ENCODE measurements at places on chromosomes 1 and 21.

DNA sequence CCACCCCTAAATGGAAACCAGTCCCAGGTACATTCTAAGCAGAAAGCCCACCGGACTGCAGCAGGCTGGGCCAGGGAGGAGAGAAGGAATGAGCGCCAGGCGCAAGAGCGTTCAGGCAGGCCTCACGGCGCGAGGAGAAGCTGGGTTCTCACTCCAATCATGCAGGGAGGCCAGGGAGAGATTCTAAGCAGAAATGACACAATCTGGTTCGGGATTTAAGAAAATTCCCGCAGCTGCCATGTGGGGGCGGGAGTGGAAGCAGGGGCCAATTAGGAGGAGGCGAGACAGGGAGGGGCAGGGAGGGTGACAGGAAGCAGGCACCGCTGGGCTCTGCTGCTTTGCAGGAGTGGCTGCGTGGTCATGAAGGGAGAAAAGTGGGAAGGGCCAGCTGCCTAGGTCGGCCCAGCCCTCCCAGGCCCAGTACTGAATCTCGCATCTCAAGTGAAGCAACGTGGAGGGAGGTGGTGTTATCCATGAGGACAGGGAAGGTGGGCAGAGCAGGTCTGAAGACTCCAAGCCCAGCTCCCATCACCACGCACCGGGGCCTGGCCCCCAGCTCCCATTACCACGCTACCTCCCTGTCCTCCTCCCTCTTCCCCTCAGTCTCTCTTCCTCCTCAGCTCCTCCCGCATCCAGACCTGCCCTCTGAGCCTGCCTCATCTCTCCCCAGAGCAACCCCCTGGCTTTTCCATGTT, 11.8 kb downstream of the NPHP4 start:
- peak; percentile 63 for DNase-seq

DNA sequence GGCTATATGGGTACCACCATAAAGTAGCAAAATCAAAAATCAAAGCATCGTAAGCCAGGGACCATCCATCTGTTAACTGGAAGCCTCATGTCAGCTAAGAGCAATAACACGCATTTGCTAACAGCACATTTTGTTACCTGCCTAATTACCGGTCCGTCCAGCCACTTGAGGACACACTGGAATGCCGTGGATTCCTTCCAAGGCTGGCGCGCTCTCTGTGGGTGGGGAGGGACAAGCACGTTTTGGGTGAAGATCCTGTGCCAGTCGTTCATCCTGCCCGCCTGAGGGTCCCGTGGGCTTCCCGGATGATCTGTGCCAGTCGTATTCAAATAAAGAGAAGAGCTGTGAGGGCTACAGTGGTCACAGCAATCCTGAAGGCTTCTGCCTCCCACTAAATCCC, 6.2 kb downstream of the NPHP4 start:
- peak; percentile 42 for DNase-seq

GRCh38 chr21:19343711-19344110, 940.1 kb upstream of the TMPRSS15 start:
- DNase-seq = no peak

- no peak for DNase-seq
These were observed 13.3 kb upstream of the TNFSF18 start for GRCh38 chr1:173064011-173064410.

DNA sequence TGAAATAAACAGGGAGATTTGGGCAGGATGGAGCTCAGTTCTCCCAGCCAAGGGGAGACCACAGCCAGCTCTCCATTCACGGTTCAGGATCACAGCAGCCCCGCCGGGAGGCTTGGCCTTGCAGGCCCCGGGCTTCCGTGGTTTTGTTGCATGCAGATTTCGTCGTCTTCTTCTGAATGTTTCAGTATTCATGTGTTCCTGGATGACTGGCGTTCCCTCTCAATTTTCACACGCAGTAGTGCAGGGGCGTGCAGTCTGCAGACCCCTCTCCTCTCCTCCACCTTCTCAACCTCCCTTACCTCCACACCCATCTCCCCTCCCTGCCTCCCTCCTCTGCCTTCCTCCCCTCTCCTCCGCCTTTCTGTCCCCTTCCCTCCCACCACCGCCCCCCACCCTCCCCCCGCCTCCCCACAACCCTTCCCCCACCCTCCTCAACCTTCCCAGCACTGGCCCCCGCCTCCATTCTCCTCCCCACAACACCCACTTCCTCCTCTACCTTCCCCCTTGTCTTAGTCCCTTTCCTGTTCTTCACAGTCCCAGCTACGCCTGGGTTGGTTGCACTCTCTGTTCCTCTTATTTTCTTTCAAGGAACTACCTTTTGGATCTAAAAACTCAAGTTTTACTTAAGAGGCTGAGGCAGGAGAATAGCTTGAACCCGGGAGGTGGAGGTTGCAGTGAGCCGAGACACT, 8.4 kb upstream of the SLC19A1 start:
- DNase-seq = no peak

- DNase-seq = no peak
These were observed 17.0 kb downstream of the ATP5PO start for GRCh38 chr21:33898586-33898985.

GRCh38 chr1:47738560-47739182, 258.5 kb downstream of the TRABD2B start:
- DNase-seq = no peak

DNA sequence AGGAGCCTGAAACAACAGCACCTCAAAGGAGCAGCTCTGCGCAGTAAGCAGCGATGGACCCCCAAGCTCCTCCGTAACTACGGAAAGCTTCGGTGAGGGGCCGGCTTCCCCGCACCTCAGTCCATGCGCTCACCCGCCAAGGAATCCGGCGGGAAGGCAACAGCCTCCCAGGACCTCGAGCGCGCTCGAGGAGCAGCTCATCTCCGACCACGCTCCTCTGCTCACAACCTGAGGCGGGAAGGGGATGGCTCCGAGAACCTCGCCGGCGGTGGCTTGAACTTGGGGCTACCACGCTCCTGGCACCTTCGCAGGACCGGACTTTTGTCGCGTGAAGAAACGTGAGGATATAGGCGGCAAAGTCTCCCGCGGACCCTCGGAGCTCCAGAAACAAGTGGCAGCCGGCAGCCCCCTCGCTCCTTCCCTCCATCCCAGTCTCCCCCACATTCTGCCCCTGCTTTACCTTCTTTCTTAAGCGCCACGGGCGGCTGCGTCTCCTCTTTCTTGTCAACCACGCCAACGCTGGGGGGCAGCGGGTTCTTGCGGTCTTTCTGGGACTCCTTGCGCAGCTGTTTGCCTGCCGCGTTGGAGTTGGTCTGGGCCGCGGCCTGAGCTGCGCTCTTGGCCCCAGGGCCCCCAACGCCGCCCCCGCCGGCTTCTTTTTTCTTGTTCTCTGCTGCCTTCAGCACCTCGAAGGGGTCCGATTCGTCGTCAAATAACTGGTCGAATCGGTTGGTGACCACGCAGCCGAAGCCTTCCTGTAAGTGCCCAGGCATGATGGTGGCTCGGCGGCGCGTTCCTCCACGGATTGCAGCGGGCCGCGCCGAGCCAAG, 459 bp downstream of the SERBP1 start:
- DNase-seq = no peak

DNA sequence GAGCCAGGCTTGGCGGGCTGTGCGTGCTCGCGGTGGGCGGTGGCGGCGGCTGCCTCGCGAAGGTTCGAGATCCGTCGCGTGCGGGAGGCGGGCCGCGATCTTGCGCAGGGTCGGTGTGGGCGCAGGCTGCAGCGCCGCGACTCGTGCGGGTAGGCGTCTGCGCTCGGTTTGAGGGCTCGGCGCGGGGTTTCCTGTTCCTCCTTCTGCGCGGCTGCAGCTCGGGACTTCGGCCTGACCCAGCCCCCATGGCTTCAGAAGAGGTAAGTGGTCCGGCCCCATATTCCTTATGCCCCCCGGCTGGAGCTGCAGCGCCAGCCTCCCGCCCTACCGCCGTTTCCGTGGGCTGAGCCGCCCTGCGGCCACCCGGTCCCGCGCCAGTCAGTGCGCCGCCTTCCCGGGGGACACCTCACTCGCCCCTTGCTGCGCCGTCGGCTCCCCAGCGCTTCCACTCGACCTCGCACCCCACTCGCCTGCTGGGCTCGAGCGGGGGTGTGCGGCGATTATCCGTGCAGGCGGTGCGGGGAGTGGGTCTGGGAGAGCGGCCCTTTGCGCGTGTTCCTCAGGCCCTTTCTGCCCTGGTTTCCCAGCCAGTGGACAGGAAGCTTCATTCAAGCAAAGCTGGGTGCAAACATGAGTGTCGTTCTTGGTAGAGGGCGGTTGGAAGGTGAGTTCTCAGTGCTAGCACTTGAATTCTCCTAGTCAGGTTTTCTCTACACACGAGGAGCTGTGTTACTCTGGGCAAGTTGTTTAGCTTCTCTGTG, at the start of gene CACYBP:
Gene CACYBP (plus strand): TSS at position 12 of the 761 bp plus-strand sequence. CDS start 234 bp downstream, at position 246.
- DNase-seq = peak; percentile 93

GRCh38 chr1:220189750-220190347, 82.4 kb downstream of the RAB3GAP2 start:
- no peak for DNase-seq

DNA sequence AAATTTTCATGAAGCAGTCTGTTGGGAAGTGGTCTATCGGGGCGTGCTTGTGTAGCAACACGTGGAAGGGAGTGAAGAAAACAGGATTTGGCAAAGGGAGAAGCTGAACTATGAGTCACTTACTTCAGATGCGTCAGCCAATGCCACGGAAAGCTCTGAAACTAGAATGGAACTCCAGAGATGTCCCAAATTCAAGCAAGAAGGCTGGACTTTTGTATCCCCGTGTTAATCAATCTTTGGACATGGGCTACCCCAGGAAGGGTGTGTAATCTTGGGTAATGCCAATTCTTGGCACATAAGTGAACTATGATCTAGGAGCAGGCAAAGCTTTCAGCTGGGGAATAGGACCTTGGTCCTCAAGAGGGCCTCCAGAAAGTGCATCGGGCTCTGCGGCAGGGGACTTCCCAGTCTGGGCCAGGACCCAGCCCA, 102.6 kb downstream of the ADSS2 start:
- DNase-seq = no peak

- no peak for DNase-seq
These were observed at the start of gene AKT3 for GRCh38 chr1:243850202-243850451. Gene AKT3, minus strand, starts transcription at chr1:243850243. Its CDS starts 7,073 bp downstream, at chr1:243843170.

- no peak for DNase-seq
These were observed 61.4 kb upstream of the DYNLT5 start for GRCh38 chr1:66690666-66691381.

DNA sequence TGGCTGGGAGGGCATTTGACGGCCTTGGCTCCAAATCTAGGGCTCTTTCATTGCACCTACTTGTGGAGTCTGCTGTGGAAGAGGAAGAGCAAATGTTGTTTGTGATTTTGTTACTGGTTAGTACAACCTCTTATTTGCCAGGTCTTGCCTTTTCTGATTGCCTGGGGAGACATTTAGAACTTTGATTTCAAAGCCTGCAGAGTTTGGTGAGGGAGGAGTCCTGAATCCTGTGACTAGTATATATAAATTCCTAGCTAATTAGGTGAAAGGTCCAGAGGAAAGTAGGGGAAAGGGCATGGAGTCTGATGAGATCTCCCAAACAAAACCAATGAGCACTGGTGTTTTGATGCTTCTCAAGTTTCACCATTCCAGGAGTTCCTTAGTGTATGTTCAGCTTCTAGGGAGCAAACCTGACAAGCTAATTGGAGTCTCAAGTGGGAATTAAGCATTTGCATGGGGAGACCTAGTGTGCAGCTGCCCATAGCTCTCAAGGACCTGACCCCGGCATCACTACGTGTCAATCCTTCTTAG, 5.1 kb upstream of the HMGCS2 start:
- DNase-seq = no peak

DNA sequence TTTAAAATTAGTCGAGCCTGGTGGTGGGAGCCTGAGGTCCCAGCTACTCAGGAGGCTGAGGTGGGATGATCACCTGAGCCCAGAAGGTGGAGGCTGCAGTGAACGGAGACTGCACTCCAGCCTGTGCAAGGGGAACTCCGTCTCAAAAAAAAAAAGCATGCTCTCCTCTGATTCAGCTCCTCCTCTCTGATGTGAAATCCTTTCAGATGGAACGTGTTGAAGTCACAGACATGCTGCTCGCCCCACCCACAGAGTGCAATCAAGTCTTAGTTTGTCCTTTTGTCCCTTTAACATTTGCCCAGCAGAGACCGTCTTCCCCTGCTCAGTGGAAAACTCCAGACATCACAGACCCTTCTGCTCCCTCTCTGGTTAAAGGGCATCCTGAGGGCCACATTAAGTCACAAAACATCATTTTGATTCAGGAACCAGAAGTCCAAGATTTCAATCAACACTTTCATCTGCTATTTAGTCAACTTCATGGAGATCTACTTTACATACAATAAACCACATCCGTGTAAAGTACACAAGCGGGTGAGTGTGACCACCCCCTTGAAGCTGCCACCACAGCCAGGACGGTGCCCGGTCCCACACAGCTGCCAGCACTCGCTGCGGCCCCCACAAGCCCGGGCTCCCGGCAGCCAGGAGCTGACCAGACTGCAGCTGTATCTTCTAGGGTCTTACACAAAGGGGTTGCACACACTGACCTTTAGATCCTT, 18.9 kb upstream of the RNF223 start:
- peak; percentile 12 for DNase-seq

- no peak for DNase-seq
These were observed 38.9 kb upstream of the DMRTB1 start for GRCh38 chr1:53420341-53420740.

- no peak for DNase-seq
These were observed 2.6 kb downstream of the GADD45A start for GRCh38 chr1:67687649-67688048.

Data from chondrocyte (in vitro differentiated cells).